ENCODE measurements at places on chromosomes 1 and 21. TPM values are rescaled to one million over a fixed set of nuclear protein-coding genes. Genes with fewer than 3 reads are reported as not detected.
A peak's percentile ranks its signal among the peaks of the same experiment; 100 is the strongest.

GRCh38 chr1:237171454-237172117, 129.6 kb downstream of the RYR2 start:
- DNase-seq, result no peak

DNA sequence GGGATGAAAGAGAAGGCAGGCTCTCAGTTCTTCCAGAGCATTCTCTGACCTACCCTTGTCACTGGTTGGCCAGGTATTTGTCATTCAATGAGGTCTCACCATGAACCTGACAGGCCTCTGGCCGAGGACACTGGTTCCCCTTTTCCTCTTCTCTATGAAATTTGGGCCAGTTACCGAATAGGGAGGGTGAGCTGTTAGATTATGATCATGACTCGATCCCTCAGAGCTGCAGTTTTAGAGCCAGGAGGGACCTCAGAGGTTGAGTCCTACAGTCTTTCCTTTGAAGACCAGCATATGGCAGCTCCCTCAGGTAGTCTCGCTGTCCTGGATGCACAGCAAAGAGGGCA, 29.5 kb upstream of the CLSTN1 start:
- no peak for DNase-seq

- no peak for DNase-seq
Observed at GRCh38 chr1:244065063-244065793, 14.1 kb downstream of the ZBTB18 start.

DNA sequence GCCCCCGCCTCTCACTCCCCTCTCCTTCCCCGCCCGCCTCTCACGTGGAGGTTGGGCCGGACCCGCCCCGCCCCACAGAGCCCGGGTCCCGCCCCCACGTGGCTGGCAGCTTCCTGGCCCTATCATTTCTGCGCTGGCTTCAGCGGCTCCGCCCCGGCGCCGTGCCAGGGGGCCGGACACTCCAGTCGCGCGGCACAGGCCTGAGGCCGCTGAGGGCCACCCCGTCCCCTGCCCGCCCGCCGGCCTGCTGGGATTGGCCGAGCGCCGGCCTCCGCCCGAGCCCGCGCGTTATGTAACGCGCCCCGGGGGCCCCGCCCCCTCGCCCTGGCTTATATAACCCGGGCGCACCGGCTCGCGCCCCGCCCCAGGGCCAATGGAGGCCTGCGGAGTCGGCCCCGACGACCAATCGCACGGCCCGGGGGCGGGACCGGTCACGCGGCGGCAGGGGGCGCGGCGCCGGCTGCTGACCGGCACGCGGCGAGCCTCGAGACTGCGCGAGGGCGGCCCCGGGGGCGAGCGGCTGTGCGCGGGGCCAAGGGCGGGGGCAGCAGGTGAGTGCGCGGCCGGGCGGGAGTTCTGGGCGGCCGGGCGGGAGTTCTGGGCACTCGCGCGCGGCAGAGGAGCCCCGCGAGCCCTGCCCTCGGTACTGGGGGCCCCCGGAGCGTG, at the start of gene PER3:
Gene PER3, plus strand, starts transcription at position 466 of the 666 bp plus-strand sequence. CDS start 587 bp downstream, outside the sequence.
- peak; percentile 96 for DNase-seq

GRCh38 chr1:209490013-209490412, 93.5 kb upstream of the CAMK1G start:
- no peak for DNase-seq

Gene AJAP1
- 0.46 TPM for total RNA-seq

DNA sequence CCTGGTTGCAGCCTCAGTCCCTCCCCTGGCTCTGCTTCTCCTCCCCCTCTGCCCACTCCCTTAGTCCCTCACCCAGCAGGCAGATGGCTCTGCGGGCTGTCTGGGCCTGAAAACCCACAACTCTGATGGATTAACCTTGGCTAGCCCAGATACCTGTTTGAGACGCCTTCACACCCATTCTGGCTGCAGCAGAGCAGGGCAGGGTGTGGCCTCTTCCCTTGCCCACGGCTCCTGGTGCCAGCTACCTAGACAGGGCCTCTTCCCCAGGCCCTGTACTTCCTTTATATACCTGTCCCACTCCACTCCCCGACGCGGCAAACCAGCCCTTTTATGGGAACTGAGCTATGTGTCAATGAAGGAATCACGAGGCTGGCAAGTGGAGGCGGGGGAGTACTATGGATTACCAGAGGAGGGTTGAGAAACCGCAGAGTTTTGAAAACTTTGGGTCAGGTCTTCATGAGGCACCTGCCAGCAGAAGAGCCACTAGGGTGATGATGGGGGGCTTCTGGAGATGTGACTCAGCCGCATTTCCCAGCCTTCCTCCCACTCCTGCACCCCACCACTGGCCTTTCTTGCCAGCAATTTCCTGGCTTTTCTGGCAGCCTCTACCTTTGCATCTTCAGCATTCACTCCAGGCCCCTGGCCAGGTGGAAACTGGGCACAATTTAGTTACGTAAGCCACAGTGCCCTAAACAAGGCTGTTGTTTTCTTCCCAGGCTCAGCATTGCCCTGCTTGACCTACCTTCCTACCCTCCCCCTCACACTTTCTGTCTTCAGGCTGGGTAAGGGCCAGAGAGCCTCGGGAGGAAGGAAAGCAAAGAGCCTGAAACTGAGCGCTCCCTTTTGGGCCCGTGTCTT, at the start of gene CHI3L1:
Gene CHI3L1, minus strand, starts transcription at position 259 of the 858 bp plus-strand sequence. Its CDS starts 81 bp downstream, at position 178.
- no peak for DNase-seq

Measured in progenitor cell of endocrine pancreas (in vitro differentiated cells).